ENCODE measurements at places on chromosomes 2 and 18.

- no peak for DNase-seq
Measured at GRCh38 chr2:230583581-230583980, 129.1 kb upstream of the CAB39 start.

- DNase-seq, result no peak
Measured at GRCh38 chr2:105581555-105581944, 163.2 kb upstream of the NCK2 start.

GRCh38 chr2:188274274-188274673, 17.4 kb upstream of the GULP1 start:
- DNase-seq, result no peak

GRCh38 chr2:172739661-172740266, 4.1 kb downstream of the RAPGEF4 start:
- no peak for DNase-seq

DNA sequence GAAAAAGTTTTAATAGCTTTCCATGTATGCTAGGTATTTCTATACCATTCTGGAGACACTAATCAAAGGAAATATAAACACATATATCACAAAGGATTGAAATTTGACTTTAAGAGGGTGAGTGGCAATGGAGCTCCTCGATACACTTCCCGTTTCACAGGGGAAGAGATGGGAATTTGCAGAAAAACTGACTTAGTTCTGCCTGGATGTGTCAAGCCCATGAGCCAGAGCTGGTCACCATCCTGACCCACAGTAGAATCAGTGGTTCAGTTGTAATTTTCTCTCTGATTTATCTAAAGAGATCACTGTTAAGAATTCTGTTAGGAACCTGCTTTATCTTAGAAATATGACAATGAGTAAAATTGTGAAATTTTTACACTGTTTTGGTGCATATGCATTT, 34.2 kb downstream of the PLCL1 start:
- DNase-seq, result no peak

DNA sequence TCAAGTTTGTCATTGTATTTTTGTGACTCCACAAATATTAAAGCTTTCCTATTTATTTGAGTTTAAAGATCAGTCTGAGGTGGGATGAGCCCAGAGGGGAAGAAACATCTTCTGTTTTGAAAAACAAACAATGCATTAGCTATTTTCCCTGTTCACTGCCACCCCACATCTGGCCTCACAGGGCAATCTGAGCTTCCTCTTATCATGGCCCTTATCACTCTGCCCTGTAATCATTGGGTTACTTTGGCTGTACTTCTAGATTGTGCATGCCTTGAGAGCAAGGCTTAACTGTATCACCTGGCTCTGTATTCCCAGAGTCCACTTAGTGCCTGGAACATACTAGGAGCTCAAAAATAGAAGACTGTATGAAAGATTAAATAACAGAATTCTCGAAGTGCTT, 241.6 kb upstream of the NT5C1B start:
- no peak for DNase-seq

GRCh38 chr2:47903781-47904490, 2.4 kb downstream of the FBXO11 start:
- DNase-seq, result no peak

GRCh38 chr2:144217853-144218633, 301.9 kb downstream of the ZEB2 start:
- no peak for DNase-seq

- peak; percentile 40 for DNase-seq
Measured at GRCh38 chr18:6370886-6371635, 43.6 kb downstream of the L3MBTL4 start.

GRCh38 chr2:3377279-3377611, 373 bp downstream of the EIPR1 start:
- no peak for DNase-seq

- DNase-seq, result no peak
Measured at GRCh38 chr2:117785740-117786139, 28.8 kb upstream of the DDX18 start.

- DNase-seq, result no peak
Measured at GRCh38 chr18:23438046-23438377, 15.1 kb upstream of the RIOK3 start.

DNA sequence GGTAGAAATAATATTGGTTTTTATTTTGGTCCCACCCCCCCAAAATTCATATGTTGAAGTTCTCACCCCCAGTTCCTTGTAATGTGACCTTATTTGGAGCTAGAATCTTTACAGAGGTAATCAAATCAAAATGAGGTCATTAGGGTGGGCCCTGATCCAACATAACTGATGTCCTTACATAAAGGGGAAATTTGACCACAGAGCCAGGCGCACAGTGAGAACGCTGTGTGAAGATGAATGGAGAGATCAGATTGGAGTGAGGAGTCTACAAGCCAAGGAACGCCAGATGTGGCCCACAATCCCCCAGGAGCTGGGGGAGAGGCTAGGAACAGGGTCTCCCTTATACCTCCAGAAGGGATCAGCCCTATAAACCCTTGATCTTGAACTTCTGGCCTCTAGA, 31.6 kb upstream of the TRIB2 start:
- no peak for DNase-seq

GRCh38 chr2:108346827-108347226, 30.9 kb upstream of the SULT1C4 start:
- DNase-seq, result no peak

DNA sequence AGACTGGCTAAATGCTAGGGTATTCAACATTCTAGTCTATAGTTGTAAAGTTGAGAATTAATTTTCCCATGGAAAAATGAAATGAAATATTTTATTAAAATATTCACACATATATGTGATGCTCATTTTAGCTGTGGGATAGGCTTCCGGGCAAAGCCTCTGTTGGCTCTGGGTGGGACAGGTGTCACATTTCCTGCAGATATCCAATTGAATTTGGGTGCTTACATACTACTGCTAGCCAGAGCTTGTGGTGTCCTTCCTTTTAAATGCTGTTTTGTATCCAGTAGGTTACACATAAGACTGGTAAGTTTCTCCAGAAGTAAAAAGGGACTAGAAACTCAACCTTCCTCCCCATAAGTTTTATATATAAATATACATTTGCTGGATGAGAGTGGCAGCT, 73.8 kb downstream of the RPRM start:
- DNase-seq, result no peak

DNA sequence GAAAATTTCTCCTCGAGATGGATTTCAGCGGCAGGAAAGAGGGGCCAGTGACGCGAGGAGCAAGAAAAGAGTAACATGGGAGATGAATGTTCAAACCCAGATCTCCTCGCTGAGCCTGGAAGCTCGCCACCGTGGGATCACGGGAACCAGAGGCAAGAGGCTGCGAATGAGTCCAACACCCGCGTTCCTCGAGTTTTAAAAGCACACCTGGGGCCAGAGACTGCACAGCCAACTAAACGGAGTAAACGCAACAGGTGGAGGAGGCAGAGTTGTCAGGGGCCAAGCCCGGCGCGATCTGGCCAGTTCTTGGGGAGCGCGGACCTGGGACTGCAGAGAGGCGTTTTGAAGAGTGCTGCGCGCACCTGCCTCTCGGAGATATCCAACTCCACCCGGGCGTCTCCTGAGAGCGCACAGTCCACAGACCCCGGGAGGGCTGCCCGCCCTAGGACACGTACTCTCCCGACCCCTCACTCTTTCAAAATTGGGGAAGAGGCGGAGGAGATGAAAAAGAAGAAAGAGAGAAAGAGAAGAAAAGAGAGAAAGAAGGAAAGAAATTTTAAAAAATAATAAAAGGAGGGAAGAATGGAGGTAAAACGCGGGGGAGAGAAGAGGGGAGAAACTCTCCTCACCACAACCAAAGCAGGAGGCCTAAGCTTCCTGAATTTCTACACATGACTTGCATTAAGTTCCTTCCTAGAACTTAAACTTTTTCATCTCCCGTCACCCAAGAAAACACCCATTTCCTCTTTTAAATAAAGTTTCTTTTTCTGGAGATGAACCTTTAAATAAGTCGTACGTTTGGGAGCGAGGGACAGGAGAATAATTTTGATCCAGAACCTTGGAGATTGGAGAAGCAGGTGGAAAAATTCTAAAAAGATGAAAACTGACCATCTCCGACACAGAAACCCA, 5.3 kb upstream of the PAX3 start:
- no peak for DNase-seq

All from ovary (tissue), 10 donors.